ENCODE measurements at places on chromosomes 4 and X.

GRCh38 chr4:106679063-106679462, 310.5 kb upstream of the GIMD1 start:
- DNase-seq, result peak; percentile 63

GRCh38 chr4:44538534-44538933, 89.9 kb upstream of the KCTD8 start:
- DNase-seq, result no peak

DNA sequence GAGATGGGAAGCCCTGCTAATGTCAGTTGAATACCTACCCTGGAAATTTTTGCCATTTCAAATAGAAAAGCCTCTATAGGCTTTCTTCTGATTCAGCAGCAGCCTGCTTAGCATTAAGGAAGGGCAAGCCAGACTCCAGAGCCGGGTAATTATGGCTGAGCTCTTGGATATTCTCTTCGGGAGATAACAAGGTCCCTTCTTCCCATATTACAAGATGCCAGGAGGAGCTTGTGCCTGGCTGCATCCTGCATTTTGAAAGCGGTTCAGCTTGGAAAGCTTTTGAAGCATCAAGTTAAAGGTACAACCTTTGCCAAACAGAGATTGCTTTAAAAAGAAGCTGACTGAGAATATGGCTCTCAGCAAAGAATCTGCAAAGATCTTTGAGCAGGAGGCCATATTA, 399.6 kb upstream of the RPS6KA3 start:
- no peak for DNase-seq

DNA sequence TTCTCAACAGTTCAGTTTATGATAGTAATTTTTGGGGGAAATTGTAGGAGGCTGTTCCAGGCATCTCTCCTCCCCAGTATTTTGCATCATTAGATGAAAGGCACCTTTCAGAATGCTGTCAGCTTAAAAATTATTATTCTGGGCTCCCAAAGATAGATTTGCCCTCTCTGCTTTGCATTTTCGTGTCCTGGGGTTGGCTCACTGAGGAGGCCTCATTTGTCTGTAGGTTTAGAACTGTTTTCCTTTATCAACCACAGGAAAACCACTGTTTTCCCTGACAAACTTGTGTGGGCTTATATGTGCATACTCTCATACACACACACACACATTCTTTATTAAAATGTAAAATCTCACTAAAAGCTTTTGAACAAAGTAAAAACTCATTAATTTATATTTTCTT, 197.2 kb upstream of the VCX3A start:
- no peak for DNase-seq

GRCh38 chr4:4761128-4761982, 98.1 kb upstream of the MSX1 start:
- peak; percentile 64 for DNase-seq

All from NB4 (cell line).